ENCODE measurements at places on chromosomes 3 and 15.

- no peak for DNase-seq
Observed at GRCh38 chr3:188043891-188044290, 110.1 kb upstream of the LPP start.

DNA sequence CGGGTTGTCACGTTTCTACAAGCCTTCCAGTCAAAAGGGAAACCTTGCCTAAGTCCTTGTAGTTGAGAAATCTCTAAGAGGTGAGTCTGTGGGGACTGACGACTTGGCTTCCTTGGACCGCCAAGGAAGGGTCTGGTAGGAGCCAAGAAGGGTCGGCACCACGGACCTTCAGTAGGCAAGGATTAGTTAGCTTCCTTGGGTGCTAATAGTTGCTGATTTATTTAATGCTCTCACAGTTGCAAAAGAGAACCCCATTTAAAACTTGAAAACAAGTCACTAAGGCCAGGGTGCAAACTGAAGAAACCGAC, 361 bp upstream of the LCMT2 start:
- DNase-seq, result no peak

- no peak for DNase-seq
Observed at GRCh38 chr3:187533797-187534196, 136.4 kb downstream of the SST start.

GRCh38 chr3:40827942-40828688, 303.4 kb downstream of the ZNF621 start:
- DNase-seq, result peak; percentile 37

- DNase-seq, result peak; percentile 10
Observed at GRCh38 chr15:81060907-81061306, 60.2 kb downstream of the TLNRD1 start.

- DNase-seq, result no peak
Observed at GRCh38 chr3:62919784-62920465, 44.7 kb upstream of the CADPS start.

GRCh38 chr3:126121074-126121473, 37.1 kb upstream of the SLC41A3 start:
- no peak for DNase-seq

- DNase-seq, result peak; percentile 79
Observed at GRCh38 chr3:65888980-65889706, 149.6 kb downstream of the MAGI1 start.

DNA sequence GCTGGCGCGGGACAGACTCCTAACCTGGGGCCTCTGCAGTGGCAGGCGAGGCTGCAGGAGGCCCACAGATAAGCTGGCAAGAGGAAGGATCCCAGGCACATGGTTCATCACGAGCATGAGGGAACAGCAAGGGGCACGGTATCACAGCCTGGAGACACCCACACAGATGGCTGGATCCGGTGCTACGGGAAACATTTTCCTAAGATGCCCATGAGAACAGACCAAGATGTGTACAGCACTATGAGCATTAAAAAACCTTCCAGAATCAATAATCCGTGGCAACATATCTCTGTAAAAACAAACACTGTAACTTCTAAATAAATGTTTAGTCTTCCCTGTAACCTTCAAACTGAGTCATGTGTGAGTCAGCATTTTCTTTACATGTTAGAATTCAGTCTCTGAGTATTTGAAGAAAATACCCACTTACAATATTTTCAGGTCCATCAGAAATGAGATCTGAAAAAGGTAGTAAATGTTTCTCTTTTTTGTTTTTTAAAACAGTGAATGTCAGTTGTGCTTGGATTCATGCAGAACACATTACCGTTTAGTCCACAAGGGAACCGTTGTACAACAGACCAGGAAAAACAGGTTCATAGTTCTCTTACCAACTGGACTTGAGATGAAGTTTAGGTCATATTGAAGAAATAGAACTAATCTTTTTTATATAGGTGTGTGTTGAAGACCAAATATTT, 75.9 kb downstream of the BOC start:
- DNase-seq, result peak; percentile 90

DNA sequence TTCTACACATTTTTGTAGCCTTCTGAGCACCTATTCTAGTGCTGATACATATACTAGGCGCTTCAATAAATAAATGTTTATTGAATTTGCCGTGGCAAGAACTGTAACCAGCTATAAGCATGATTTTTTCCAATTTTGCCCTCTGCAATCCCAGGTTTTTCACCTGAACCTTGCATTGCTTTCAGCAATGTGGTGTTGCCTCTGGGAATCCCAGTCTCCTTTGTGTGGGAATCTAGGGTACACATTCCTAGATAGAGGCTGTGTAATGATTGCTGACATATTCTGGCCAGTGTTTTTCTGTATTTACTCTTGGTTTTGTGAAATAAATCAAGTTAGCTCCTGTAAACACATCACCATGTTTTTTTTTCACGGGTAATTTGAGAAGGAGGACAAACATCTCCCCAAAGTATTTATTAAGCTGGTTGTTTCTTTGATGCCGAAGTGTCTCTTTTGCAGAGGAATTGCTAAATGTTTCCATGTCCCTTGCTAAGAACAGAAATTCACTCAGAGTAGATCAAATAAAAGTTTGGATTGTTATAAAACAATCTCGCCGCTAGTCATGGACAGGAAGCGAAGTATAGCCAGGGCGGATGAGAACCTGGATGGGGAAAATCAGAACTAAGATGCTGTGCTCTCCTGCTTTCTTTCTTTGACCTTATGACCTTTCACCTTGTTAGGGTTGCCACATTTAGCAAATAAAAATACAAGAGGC, 1.2 kb downstream of the CFAP91 start:
- peak; percentile 12 for DNase-seq

GRCh38 chr3:179196700-179197099, 48.5 kb downstream of the PIK3CA start:
- no peak for DNase-seq

DNA sequence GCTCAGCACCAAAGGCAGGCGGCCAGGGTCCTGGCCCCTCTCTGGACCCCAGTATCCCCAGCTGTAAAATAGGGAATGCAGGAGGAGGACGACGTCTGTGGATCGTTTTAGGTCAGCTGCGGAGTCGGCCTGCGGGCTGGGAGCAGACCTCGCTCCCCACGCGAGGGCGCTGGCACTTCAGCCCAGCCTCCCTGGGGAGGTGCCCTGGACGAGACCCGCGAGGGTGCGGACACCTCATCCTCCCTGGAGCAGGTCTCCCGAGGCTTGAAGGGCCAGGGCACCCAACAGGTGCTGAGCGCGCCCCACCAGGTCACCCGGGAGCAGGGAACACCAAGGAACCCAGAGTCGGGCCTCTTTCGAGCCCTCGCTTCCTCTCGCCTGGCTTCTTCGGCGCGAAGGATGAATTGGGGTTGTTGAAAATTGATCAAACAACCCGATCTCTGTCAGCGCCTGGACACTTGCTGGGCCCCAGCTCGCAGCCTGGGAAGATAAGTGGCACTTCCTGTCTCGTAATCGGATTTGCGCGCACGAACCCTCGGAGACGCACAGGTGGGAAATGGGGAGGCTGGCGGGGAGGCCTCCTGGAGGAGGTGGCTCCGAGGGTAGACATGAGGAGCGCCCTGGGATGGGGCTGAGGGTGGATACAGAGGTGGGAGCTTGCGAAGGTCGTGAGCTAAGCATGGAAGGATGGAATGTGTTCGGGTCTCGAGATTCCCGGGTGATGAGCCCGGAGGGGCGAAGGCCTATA, 588 bp upstream of the VIPR1 start:
- DNase-seq, result peak; percentile 23

- DNase-seq, result peak; percentile 79
Observed at GRCh38 chr15:50055332-50055731, 63.7 kb downstream of the ATP8B4 start.

GRCh38 chr3:187000711-187001151, 70.4 kb downstream of the ST6GAL1 start:
- no peak for DNase-seq

DNA sequence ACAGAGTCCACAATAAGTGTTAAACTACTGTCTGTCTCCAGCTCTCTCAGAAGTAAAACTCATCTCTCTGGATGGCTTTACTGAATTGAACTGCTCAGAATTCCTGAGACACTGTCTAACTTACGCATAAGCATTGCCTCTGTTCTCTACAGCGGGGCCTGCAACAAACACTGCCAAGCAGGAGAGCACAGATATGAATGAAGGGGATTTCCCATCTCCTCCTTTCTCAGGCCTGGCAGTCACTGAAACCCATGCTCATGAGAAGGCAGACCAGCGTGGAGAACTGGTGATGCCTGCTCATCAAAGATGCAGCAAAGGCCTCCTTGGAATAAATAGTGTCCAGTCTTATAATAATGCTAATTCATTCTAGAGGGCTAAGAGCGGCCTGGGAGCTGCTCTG, 10.3 kb downstream of the RASGRP1 start:
- DNase-seq, result no peak

GRCh38 chr3:24101676-24102168, 156.6 kb downstream of the NR1D2 start:
- DNase-seq, result no peak

- no peak for DNase-seq
Observed at GRCh38 chr3:42515391-42515916, 13.0 kb downstream of the VIPR1 start.

DNA sequence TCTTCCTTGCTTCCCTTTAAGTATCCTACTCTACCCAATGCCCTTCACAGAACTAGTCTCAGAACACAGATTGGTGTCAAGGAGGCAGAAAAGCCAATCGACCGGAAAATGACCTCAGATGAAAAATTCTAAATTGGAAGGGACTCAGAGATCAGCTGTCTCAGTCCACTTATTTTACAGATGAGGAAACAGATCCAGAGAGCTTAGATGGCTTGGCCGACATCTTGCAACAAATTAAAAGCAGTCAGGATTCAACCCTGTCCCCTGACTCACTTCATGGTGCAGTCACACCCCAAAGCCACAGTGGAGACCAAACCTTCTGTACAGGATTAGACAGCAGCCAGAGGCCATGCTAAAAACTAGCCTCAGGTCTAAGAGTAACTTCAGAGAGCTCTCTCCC, 169.3 kb upstream of the BHLHE40 start:
- no peak for DNase-seq

- no peak for DNase-seq
Observed at GRCh38 chr15:41688671-41689070, 28.5 kb downstream of the MGA start.

DNA sequence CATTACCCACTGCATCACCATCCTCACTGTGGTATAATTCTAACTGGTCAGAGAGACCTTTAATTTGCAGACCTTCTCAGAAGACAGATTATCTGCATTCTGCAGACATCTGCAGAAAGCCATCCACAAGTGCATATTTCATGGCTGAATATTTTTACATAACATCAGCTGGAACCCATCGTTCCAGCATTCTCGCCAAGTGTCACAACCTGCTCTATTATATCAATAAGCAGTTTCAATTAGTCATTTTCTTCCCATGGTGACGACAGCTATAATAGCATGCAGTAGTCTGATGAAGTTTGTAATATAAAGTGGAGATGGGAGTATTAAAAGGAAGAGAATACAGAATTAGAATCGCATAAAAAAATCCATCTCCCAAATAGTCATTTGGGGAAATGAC, 334.7 kb downstream of the FHIT start:
- DNase-seq, result no peak

DNA sequence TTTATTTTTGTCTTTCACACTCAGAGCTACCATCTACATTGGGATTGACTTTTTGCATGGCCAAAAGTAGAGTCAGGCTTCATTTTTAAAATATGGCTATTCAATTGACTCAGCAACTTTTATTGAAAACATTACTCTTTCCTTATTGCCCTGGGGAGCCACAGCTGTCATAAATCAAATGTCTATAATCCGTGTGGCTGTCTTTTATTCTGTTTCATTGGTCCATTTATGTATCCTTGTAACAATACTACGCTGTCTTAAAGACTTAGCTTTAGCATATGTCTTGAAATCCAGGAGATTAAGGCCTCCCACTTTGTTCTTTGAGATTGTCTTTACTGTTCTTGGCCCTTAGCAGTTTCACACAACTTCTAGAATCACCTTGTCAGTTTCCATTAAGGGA, 55.2 kb downstream of the CEMIP start:
- DNase-seq, result no peak

- DNase-seq, result no peak
Observed at GRCh38 chr3:11991751-11992150, 12.4 kb upstream of the SYN2 start.

DNA sequence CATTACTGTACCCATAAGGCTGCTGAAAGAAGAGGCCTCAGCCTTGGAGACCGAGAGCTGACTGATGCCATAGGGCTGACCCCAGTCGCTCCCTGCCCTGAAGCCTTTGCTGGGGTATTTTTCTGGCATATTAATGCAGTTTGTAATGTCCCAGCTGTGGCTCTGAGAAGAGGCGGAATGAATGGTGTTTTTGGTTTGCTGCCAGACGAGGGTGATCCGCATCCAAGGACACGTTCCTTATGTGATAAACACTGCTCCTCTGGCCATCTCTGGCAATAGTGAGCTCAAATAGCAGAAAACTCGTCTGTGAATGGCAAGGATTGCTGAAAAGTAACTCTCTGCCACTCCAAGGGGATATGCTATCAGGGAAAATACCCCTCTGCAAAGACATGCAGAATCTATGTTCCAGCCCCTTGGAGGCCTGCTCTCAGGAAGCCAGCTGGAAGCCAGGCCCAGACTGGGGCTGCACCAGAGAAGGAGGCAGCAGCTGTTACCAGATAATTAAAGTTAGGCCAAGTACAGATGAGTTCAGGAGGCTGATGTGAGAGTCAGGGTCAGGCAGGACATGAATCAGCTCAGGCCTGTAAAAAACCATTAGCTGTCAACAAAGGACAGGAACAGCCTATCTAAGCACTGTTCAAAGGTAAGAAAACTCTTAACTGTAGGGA, 28.9 kb upstream of the KLHL6 start:
- DNase-seq, result peak; percentile 9

GRCh38 chr3:187920913-187921312, 175.6 kb upstream of the BCL6 start:
- DNase-seq, result no peak

DNA sequence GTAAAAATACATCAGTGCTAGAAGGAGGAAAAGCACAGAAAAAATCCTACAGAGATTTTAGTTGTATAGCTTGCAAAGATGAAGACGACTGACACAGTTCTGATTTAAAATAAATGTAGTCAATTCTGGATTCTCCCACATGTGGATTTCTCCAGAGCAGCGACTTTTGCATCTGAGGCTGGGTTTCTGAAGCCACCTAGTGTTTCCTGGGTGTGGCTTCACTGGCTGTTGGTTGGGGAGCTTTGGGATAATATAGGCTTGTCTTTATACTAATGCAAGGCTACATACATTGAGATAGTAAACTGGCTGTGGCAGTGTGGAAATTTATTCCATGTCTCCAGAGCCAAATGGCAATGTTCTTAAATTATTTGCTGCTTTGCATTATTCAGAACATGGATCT, 158.1 kb upstream of the FEZF2 start:
- DNase-seq, result no peak

Measured in M059J (cell line).